ENCODE measurements at places on chromosomes 6 and 20.
A peak's percentile ranks its signal among the peaks of the same experiment; 100 is the strongest.

DNA sequence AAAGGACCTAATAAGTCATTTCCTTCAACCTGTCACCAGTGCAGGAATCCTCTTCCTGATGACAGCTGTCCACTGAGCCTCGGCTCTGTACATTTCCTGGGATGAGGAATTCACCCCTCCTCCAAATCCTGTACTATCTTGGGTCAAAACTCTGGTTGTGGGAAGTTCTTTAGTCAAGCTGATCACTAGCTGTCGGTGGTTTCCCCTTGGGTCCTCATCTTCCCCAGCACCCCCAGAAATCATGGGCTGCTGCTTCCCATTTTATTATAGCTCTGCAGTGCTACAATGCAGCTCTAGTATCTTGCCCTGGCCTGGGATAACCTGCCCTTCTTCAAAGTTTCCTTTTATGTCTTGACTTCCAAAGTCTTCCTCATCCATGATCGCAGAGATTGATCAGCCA is 14.6 kb upstream of the ADA start:
- no peak for DNase-seq

DNA sequence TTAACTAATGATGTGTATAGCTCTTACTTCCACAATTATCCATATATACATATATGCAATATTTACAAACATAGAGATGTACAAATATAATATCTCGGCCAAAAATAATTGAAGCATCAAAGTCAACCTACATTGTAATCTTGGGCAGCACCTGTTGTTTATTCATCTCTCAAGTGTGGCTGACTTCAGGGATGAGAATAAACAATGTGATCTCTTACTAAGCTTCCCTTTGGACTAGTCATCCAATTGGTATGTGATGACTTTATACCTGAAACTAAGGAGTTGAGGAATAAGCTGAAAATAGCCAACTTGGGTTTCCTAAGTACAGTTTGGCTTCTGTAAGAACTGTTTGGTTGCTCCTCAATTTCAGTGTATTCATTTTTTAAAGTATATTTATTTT is 256.6 kb downstream of the KHDC1L start:
- peak; percentile 38 for DNase-seq

- DNase-seq = no peak
Observed at GRCh38 chr6:43742931-43743632, 26.9 kb upstream of the VEGFA start.

- no peak for DNase-seq
Observed at GRCh38 chr20:48791014-48791413, 36.8 kb downstream of the PREX1 start.

DNA sequence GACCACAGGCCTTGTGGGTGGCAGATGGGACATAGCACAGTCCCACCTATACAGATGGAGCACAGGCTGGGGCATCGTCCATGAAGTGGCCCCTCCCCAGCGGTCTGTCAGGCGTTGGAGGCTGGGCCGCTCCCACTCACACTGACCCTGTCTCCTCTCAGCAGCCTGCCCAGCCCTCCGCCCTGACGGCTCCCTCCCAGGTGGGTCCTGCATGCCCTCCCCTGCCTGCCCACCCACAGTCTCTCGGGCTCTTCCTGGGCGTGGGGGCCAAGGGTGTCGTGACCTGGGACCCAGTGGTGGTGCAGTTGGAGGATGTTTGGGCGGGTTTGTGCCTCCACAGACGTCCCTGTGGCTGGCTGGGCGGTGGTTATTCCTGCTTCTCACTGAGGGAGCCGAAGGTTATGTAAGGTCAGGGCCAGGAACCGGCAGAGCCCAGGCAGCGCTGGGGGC is 22.3 kb downstream of the COL20A1 start:
- no peak for DNase-seq

- DNase-seq = no peak
Observed at GRCh38 chr6:70375882-70376281, 37.4 kb upstream of the FAM135A start.

GRCh38 chr20:45523821-45524220 is 8.4 kb upstream of the SPINT3 start:
- no peak for DNase-seq

DNA sequence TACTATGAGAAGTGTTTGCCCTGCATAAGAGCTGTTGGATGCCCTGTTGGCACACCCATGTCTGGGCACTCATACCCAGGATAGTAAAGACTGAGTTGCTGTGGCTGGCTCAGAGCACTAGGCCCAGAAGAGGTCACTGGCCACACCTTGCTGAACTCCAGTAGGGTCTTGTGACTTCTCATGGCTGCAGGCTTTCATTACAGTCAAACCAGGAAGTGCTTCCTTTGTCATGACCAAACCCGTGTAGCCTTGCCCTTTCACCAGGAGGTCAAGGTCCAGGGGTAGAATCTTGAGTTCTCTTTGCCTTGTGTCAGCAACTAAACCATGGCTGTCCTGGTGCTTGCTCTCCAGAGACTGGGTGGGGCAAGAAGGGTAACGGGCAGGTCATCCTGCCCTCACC is 49.5 kb downstream of the CD164 start:
- no peak for DNase-seq

GRCh38 chr6:16712931-16713484 is 48.3 kb downstream of the ATXN1 start:
- peak; percentile 94 for DNase-seq

DNA sequence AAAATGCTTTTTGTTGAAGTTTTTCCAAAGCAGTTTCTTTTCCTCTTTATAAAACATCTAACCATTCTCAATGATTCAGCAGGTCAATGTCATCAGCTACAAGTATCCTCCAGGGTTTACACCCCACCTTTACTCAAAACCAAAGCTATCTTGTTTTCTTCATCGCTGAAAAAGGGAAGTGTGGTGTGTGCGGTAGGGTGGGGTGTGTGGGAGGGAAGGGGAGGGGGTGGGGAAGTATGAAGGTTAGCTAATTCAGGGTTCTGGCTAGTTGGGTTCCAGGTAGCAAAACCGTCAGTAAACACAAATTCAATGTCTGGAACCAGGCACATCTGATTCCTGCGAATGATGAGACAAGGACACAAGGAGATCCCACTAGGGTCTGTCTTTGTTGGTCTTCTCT is 189.6 kb downstream of the GJA10 start:
- no peak for DNase-seq

GRCh38 chr6:391559-392440 is at the start of gene IRF4:
TSS of gene IRF4 (plus strand) at chr6:391752. CDS start at chr6:393153, 1,401 bp downstream.
- no peak for DNase-seq

DNA sequence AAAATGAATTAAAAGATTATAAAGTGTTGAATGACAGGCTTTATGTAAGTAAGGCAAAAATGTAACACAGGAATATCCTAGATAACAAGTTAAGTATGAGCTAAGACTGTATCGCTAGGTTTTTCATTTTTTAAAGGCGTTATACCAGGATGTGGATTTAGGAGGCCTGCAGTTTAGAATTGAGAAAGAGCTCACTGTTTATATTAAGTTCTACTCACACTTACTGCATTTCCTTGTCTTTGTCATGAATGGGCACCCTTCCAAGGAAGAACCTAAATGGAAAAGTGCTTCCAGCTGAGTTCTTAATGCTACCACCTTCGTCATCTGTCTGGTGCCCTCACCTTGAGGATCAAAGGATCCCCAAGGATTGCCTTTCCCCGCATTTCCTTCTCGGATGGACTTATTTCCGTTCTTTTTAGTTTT is 148.7 kb downstream of the SOX4 start:
- DNase-seq = peak; percentile 85

- DNase-seq = no peak
Observed at GRCh38 chr6:159739341-159739740, 12.0 kb downstream of the WTAP start.

DNA sequence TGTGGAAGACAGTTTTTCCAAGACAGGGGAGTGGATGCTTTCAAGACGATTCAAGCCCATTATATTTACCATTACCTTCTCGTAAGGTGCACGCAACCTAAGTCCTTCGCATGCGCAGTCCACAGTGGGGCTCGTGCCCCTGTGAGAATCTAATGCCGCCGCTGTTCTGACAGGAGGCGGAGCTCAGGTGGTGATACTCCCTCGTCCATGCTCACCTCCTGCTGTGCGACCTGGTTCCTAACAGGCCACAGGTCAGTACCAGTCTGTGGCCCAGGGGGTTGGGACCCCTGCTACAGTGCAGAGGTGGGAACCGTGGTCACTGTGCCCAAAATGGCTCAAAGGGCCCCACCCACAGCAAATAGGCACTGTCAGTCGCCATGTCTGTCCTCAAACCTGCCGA is 36.6 kb downstream of the SERPINB1 start:
- DNase-seq = no peak

- DNase-seq = peak; percentile 61
Observed at GRCh38 chr6:56771189-56771588, 128.5 kb upstream of the DST start.

GRCh38 chr6:74534465-74535211 is 671.2 kb downstream of the COL12A1 start:
- peak; percentile 47 for DNase-seq

- DNase-seq = no peak
Observed at GRCh38 chr6:29941916-29942274, 437 bp upstream of the HLA-A start.

DNA sequence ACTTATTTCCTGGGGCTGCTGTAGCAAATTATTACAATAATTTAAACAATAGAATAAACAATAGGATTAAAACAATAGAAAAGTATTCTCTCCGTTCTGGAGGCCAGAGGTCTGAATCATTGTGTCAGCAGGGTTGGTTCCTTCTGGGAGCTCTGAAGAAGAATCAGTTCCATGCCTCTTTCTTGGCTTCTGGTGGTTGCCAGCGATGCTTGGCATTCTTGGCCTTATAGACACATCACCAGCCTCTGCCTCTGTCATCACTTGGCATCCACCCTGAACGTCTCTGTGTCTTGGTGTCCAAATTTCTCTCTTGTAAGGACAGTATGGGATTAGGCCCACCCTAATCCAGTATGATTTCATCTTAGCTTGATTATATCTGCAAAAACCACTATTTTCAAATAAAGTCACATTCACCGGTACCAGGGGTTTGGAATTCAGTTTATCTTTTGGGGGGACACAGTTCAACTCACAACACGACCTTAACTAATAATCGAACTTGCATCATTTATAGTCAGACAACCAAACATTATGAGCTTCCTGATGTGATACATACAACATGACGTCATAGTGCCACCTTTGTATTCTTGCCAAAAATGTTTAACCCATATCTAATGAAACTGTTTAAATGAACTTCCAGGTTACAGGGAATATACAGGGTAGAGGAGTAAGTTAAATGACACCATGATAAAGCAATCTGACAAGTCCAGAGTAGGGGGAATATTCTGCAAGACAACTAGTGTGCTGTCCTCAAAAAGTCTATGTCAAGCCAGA is 84.7 kb upstream of the RNF24 start:
- DNase-seq = peak; percentile 43

GRCh38 chr6:159299566-159299965 is 130.4 kb downstream of the FNDC1 start:
- DNase-seq = no peak

GRCh38 chr6:150936021-150936555 is 70.6 kb downstream of the MTHFD1L start:
- DNase-seq = no peak

DNA sequence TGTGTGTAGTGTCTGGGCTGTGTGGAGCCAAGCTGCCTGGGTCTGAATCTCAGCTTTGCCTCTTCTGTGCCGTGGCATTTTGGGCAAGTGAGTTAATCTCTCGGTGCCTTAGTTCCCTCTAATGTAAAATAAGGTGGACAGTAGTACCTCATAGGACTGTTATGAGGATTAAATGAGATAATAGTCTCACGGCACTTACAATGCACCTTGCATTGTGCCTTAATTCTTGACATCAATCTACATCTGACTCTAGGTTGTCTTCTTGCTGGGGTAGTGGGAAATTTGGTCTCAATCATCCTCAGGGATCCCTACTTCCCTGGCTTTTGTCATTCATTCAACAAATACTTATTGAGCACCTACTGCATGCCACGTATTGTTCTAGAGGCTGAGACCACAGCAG is 70.7 kb upstream of the ZNFX1 start:
- no peak for DNase-seq

GRCh38 chr6:37442416-37443215 is 9.6 kb downstream of the CMTR1 start:
- DNase-seq = no peak

DNA sequence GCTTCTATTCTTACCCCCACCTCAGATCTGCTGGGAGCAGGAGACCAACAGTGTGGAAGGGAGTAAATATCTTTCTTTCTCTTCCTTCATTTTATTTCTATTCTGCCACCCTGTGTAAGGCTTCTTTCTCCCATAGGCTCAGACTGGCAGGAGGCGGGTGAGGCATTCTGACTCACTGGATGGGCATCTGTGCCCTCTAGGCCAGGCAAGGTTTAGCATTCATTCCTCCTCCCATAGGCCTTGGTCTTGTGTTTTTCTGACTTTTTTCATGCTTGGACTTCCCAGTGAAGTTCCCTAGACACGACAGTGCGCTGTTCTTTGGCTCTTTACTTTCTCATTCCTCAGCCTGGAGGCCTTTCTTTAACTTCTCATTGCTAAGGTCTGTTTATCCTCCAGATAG is 235.2 kb downstream of the SYNE1 start:
- peak; percentile 79 for DNase-seq

GRCh38 chr20:25065625-25066338 is 7.8 kb upstream of the ACSS1 start:
- DNase-seq = peak; percentile 69

GRCh38 chr20:25052255-25053194 is 5.4 kb downstream of the ACSS1 start:
- DNase-seq = peak; percentile 76

GRCh38 chr6:4664117-4664626 is 112.0 kb upstream of the CDYL start:
- DNase-seq = peak; percentile 92

- no peak for DNase-seq
Observed at GRCh38 chr6:1002989-1003388, 308.9 kb upstream of the FOXQ1 start.

DNA sequence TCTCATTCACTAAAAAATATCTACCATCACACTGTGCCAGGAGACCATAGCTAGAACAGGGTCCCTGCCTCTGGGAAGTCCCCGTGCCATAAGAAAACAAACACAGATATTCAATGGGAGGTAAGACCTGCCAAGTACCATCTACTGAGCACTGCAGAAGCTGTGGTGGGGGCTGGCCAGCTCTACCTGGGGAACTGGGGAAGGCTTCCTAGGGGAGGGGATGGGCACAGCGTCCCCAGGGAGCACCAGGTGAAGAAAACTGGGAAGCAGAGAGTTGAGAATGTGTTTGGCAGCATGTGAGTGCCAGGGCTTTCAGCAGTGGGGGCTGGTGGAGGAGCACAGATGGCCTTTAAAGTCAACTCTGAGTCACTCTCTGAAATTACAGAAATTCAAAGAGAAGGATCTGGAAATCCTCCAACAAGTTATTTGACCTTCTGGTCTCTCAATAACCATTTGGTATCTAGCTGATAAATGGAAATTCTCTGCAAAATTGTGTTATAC is 85.2 kb downstream of the SHLD1 start:
- peak; percentile 52 for DNase-seq

DNA sequence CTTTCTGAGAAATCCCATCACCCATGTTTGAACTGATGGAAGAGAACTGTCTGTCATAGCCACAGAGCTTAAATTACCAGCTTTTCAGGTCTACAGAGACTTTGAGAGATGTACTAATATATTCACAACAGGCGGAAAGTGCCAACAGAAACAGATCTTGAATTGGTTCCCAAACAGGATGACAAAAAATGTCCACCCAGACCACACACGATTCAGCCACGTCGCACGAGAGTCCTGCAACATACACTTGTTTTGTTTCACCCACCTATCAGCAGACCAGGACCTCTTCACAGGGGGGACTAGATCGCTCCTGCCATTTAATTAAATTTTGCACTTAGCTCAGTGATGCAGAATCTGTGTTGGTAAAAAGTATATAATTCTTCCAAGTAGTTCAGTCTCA is 187.1 kb upstream of the CEP162 start:
- no peak for DNase-seq
